CMK (cell line): ENCODE measurements at places on chromosomes 16 and 17.

- no peak for DNase-seq
Observed at GRCh38 chr17:50023520-50023919, 28.5 kb upstream of the DLX3 start.

GRCh38 chr16:81821436-81822128, 42.5 kb downstream of the PLCG2 start:
- DNase-seq: no peak

DNA sequence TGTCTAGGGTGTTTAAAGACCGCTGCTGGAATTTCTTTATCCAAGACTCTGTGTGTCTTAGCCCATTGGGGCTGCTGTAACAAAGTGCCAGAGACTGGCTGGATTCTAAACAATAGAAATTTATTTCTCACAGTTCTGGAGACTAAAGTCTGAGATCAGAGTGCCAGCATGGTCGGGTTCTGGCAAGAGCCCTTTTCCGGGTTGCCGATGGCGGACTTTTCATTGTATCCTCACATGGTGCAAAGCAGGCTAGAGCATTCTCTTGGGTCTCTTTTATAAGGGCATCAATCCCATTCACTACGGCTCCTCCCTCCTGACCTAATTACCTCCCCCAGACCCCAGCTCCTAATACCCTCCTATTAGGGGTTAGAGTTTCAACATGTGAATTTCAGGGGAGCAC, 9.5 kb downstream of the NLRC5 start:
- DNase-seq: no peak

DNA sequence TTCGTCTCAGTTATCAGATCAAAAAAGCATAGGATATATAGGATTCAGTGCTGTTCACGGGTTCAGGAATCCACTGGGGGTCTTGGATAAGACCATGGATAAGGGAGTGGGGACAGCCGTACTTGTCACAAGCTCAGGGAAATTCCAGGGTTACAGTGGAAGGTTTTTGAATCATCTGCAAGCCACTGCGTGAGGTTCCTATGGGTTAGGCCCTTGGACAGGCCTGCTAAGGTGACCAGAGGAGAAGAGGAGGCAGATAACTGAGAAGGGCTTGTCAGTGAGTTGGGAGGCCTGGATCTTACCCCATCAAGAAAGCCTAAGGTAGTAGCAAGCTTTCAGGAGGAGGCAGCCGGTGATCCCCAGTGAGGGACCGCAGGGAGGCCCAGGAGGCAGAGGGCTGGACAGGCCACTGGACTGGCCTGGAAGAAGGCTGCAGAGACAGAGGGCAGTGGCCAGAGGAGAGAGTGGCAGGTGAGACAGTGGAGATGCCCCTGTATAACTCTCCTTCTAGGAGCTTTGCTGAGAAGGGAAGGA, 27.3 kb downstream of the NGFR start:
- no peak for DNase-seq

DNA sequence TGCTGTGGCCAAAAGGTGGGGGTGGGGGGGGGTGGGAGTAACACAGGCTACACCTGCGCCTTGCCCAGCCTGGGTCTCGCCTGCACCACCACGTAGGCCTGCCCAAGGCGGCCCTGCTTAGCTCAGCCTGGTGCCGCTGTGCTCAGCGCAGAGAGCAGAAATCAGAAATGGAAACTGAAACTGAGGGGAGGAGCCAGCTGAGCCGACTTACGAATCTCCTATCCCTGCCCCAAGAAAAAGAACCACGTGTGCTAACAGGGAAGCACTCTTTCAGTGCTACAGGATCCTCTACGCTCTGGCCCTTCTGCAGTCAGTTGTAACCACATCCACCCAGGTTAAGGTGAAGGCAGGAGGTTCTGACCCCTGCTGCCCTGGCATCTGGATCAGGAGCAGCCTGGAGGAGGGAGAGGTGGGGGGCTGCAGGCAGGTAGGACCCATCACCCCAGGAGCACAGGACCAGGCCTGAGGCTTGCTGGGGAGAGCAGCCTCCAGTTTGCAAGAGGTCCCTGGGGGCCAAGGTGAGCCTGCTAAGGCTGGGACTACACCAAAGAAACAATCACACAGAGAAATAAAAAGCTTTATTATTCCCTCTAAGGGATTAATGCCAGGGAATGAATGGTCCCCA, at the start of gene DHX58:
Gene DHX58, minus strand, starts transcription at position 163 of the 625 bp plus-strand sequence. CDS start 822 bp downstream, outside the sequence.
- peak; percentile 60 for DNase-seq

GRCh38 chr16:77470851-77471250, 36.0 kb upstream of the ADAMTS18 start:
- DNase-seq: no peak

DNA sequence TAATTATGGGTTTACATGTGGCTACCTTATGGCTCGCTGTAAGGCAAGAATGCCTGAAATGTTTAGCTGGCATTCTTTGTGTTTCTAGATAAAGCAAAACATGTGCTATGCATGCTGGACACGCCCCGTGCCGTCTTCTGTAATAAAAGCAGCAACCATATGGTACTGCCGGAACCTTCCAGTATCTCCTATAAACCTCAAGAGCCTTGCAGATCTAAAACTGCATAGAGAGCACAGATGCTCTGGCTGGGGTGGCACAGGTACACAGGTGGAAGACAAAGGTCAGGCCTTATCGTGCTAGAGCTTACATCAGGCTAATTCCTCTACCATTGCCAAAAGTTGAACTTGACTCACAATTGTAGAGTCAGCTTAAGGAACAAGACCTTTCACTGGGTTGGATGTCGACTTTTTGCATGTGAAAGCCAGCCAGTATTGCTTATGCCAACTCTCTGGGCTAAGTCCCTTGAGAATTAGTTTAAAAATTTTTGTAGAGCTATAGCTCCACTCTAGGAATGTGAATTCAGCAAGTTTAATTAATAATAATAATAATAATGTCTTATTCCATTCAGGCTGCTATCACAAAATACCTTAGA, 187.4 kb upstream of the CACNG5 start:
- DNase-seq: no peak

- DNase-seq: no peak
Observed at GRCh38 chr16:3564130-3564888, 12.9 kb downstream of the NLRC3 start.

- DNase-seq: no peak
Observed at GRCh38 chr16:85750827-85751697, at the start of gene C16orf74. Gene C16orf74, minus strand, starts transcription at chr16:85751096. Its CDS starts 15,879 bp downstream, at chr16:85735217.

GRCh38 chr16:66266436-66267291, 99.8 kb upstream of the CDH5 start:
- no peak for DNase-seq
